ENCODE measurements at places on chromosomes 16 and 17.

DNA sequence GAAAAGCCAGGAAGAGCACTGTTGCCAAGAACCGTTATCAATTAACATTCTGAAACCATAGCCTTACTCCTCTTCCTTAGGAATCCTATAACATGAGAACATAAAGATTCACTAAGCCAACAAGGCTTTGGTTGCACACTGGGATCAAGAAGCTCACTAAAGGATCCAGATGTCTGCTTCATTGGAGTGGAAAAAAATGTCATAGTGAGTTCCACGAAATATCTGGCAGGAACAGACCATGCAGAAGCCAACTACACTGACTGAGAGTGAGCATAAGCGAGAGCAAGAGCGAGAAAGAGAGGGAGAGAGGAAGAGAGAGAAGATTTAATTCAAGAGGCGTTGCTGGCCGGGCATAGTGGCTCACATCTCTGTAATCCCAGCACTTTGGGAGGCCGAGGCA, 13.4 kb upstream of the MEIOC start:
- H3K4me1 ChIP-seq, result no peaks in the 10 kb centered on the region
- no peak for DNase-seq
- no peak overlapping the region for H3K27ac ChIP-seq
- H3K36me3 ChIP-seq, result no peaks in the 10 kb centered on the region
- no peak overlapping the region for H3K4me3 ChIP-seq

DNA sequence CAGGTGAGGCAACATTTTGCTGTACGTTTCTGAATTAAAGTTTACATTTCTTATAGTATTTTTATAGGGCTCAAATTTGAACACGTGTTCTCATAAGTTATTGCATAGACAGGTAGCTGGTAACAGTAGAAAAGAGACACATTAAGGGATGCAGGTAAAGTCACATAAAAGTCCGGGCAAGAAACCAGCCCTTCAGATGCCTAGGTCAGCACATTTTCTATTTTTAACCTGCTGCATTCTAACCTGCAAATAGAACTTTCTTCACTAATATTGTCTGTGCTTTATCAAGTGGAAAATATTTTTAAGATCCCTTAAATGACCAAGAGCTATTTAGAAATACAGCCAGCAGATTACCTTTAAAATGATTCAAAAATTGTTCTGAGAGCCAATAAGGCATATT, 307.4 kb upstream of the AXIN2 start:
- peaks cover 15% of the 10 kb centered on the region for H3K36me3 ChIP-seq
- H3K4me3 ChIP-seq, result no peak overlapping the region
- no peaks in the 10 kb centered on the region for H3K4me1 ChIP-seq
- no peaks in the 10 kb centered on the region for H3K27me3 ChIP-seq
- DNase-seq, result no peak
- no peak overlapping the region for H3K27ac ChIP-seq

DNA sequence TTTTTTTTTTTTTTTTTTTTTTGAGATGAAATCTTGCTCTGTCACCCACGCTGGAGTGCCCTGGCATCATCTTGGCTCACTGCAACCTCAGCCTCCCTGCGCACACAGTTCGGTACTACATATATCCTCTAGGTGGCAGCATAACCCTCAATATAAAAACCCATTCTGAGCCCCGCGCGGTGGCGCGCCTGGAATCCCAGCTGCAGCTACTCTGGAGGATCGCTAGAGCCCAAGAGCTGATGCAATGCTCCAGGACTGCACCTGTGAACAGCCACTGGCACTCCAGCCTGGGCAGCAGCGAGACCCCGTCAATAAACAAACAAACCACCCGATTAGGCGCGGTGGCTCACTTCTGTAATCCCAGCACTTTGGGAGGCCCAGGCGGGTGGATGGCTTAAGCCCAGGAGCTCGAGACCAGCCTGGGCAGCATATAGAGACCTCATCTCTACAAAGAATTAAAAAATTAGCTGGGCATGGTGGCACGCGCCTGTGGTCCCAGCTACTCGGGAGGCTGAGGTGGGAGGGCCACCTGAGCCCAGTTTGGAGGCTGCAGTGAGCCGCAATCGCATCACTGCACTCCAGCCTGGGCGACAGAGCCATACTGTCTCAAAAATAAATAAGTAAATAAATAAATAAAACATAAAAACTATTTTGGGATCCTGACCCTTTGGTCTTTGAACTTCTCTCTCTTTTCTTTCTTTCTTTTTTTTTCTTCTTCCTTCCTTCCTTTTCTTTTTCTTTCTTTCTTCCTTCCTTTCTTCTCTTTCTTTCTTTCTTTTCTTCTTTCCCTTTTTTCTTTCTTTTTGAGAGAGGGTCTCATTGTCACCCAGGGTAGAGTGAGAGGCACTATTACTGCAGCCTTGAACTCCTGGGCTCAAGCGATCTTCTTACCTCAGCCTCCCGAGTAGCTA, 15.4 kb upstream of the AKAP10 start:
- H3K4me3 ChIP-seq, result no peak overlapping the region
- peaks cover 3% of the 10 kb centered on the region for H3K4me1 ChIP-seq
- no peak overlapping the region for H3K27ac ChIP-seq
- H3K36me3 ChIP-seq, result no peaks in the 10 kb centered on the region
- no peaks in the 10 kb centered on the region for H3K27me3 ChIP-seq

DNA sequence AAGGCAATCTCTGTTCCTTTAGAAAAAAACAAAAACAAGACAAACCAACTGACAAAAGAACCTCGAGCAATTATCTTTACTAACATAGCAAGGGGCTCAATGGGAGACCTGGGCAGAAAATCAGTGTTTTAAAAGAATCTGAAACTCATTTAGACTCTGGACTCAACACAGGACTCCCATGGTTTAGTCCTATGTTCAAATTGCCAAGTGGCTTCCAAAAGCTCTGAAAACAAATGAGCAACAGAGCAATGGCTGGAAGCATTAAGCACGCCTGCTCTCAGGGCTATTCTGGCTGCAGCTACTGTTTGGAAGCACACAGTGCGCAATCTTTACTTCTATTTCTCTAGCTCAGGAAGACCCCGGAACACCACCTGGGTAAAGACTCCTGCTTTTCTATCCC, 162.0 kb downstream of the AATF start:
- no peak overlapping the region for H3K27ac ChIP-seq
- no peaks in the 10 kb centered on the region for H3K27me3 ChIP-seq
- no peak overlapping the region for H3K4me3 ChIP-seq
- H3K36me3 ChIP-seq, result no peaks in the 10 kb centered on the region

DNA sequence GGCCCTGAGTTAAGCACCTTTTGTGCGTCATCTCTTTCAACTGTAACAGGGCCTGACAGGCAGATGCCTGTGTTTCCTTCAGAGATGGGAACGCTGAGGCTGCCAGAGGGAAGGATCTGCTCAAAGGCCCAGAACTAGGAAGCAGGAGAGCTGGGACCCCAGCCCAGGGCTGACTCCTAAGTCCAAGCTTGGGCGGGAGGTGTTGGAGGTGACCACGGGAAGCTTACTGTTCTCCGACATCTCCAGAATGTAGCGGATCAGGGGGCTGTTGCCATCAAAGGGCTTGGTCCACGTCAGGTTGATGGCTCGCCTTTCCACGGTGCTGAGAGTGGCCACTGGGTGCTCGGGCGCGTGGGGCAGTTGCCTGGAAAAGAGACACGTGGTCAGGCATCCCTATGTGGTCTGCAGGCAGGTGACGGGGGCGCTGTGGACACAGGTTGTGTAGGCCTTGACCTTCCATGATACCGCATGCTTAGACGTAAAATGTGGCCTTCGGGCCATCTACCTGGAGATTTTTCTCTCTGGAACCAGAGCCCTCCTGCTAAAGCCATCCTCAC, 111.4 kb upstream of the CDC42EP4 start:
- no peaks in the 10 kb centered on the region for H3K4me1 ChIP-seq
- no peaks in the 10 kb centered on the region for H3K27me3 ChIP-seq
- peaks cover 45% of the 10 kb centered on the region for H3K36me3 ChIP-seq
- no peak overlapping the region for H3K27ac ChIP-seq
- no peak for DNase-seq
- no peak overlapping the region for H3K4me3 ChIP-seq

GRCh38 chr16:22270525-22270924, 26.7 kb upstream of the POLR3E start:
- H3K4me1 ChIP-seq, result no peaks in the 10 kb centered on the region
- DNase-seq, result no peak
- no peak overlapping the region for H3K4me3 ChIP-seq
- H3K27me3 ChIP-seq, result no peaks in the 10 kb centered on the region

GRCh38 chr17:32912218-32912897, 15.6 kb upstream of the TMEM98 start:
- DNase-seq, result no peak
- no peaks in the 10 kb centered on the region for H3K4me1 ChIP-seq
- H3K36me3 ChIP-seq, result no peaks in the 10 kb centered on the region
- H3K27me3 ChIP-seq, result no peaks in the 10 kb centered on the region
- H3K4me3 ChIP-seq, result no peak overlapping the region
- H3K27ac ChIP-seq, result peak overlapping the region; percentile 49

GRCh38 chr16:48617711-48618148, 7.8 kb upstream of the N4BP1 start:
- H3K36me3 ChIP-seq, result no peaks in the 10 kb centered on the region
- H3K4me3 ChIP-seq, result no peak overlapping the region
- no peaks in the 10 kb centered on the region for H3K27me3 ChIP-seq
- DNase-seq, result peak; percentile 47
- no peak overlapping the region for H3K27ac ChIP-seq

- no peak overlapping the region for H3K27ac ChIP-seq
- H3K36me3 ChIP-seq, result no peaks in the 10 kb centered on the region
- no peaks in the 10 kb centered on the region for H3K4me1 ChIP-seq
- no peaks in the 10 kb centered on the region for H3K27me3 ChIP-seq
These were observed 221.5 kb downstream of the IRF8 start for GRCh38 chr16:86120201-86121192.

DNA sequence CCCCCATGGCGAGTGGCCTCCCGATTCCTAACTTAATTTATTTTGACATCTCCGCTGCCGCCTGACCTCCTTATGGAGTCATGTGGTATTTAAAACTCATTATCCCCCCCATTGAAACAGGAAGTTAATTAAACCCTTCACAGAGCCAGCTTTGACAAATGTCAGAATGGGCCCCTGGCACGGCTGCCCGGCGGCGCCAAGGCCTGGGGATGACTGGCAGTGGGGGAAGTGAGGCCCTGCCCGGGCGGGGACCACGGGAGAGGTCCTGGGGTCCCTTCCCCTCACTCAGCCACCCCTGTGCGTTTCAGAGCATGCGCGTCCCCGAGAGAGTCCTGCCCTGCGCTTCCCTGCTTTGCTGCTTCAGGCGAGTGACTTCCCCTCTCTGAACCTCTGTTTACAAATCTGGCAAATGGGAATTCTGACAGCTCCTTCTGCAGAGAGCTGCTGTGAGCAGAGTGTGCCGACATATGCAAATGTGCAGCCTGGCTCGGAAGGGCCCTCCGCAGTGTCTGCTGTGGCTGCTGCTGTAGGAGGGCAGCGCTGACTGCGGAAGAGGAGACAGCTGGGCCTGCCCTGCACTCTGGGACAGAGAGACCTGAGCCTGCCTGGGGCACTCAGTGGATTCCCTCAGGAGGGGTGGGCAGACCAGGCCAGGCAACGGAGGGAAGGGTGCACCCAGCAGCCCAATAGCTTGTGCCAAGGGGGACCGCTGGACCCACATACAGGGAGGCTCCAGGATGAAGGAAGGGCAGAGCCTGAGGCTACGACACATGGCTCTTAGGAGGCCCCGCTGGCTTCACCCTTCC, 4.4 kb upstream of the ZFPM1 start:
- H3K27me3 ChIP-seq, result no peaks in the 10 kb centered on the region
- H3K36me3 ChIP-seq, result no peaks in the 10 kb centered on the region
- no peaks in the 10 kb centered on the region for H3K4me1 ChIP-seq
- H3K27ac ChIP-seq, result no peak overlapping the region

DNA sequence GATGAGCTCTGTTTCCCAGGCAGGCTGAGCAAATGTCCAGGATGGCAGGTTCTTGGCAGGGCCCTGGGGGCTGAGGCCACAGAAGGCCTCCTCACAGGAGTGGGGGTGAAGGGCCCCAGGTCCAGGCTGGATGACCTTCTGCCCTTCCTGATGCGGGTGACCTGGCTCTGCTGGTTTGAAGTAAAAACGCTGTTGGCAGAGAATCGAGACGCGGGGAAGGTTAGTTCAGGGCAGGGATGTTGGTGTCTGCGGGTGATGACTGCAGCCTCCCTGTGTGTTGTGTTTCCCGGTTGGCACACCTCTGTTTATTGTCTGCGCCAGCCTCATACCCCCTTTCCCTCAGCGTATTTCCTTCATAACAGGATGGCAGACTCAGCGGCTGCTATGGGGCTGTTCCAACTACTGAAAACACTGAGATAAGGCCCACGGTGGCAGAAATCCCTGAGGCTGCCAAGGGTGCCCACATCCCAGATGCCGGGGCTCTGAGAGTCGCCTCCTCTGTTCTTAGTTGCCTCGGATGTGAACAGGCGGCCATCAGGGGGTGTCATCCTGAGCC, 104.6 kb downstream of the METRNL start:
- peaks cover 5% of the 10 kb centered on the region for H3K4me1 ChIP-seq
- no peaks in the 10 kb centered on the region for H3K36me3 ChIP-seq
- DNase-seq, result peak; percentile 13
- H3K4me3 ChIP-seq, result no peak overlapping the region
- peak overlapping the region; percentile 46 for H3K27ac ChIP-seq

DNA sequence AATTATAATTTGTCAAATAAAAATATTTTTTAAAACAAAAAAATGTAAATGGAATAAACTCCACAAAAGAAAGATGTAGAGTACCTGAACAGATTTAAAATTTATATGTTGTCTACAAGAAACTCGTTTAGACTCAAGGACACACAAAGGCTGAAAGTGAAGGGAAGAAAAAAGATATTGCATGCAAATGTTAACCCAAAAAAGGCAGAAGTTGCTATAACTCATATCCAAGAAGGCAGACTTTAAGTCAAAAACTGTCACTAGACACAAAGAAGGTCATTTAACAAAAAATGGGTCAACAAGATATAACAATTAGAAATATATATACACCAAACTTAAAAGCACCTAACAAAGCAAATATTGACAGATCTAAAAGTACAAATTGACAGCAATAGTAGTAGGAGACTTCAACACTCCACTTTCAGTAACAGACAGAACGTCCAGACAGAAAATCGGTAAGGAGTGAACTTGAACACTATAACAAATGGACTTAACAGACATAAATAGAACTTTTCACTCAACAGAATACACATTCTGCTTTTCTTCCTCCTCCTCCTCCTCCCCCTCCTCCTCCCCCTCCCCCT, 40.8 kb upstream of the MYLK3 start:
- peaks cover 9% of the 10 kb centered on the region for H3K4me1 ChIP-seq
- H3K27ac ChIP-seq, result peak overlapping the region; percentile 41
- H3K36me3 ChIP-seq, result no peaks in the 10 kb centered on the region

DNA sequence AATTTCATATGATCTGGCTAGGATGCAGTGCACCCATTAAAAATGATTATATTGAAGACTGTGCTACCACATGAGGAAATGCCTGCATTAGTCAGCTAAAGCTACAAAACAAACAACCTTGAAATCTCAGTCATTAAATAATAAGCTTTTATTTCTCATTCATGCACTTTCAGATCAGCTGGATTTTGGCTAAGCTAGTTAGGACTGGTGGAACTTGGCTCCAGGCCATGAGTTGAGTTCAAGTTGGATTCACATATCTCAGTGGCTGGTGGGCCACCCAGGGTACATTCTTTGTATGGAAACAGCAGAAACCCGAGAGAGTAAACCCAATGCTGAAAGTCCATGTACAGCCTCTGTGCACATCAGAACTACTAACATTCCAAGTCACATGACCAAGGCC, 6.4 kb upstream of the SLFN12L start:
- no peaks in the 10 kb centered on the region for H3K27me3 ChIP-seq
- no peaks in the 10 kb centered on the region for H3K4me1 ChIP-seq
- no peak overlapping the region for H3K27ac ChIP-seq
- H3K36me3 ChIP-seq, result no peaks in the 10 kb centered on the region
- no peak for DNase-seq

GRCh38 chr17:64382061-64382583, 8.5 kb downstream of the PECAM1 start:
- peak overlapping the region; percentile 67 for H3K27ac ChIP-seq
- no peak overlapping the region for H3K4me3 ChIP-seq
- no peak for DNase-seq
- no peaks in the 10 kb centered on the region for H3K4me1 ChIP-seq
- no peaks in the 10 kb centered on the region for H3K27me3 ChIP-seq
